ENCODE measurements at places on chromosomes 2 and 18.

GRCh38 chr2:15929861-15930260 lies 10.5 kb upstream of the MYCN start:
- no peak for DNase-seq

- DNase-seq, result no peak
Observed at GRCh38 chr2:210203147-210203546, 22.1 kb downstream of the ACADL start.

DNA sequence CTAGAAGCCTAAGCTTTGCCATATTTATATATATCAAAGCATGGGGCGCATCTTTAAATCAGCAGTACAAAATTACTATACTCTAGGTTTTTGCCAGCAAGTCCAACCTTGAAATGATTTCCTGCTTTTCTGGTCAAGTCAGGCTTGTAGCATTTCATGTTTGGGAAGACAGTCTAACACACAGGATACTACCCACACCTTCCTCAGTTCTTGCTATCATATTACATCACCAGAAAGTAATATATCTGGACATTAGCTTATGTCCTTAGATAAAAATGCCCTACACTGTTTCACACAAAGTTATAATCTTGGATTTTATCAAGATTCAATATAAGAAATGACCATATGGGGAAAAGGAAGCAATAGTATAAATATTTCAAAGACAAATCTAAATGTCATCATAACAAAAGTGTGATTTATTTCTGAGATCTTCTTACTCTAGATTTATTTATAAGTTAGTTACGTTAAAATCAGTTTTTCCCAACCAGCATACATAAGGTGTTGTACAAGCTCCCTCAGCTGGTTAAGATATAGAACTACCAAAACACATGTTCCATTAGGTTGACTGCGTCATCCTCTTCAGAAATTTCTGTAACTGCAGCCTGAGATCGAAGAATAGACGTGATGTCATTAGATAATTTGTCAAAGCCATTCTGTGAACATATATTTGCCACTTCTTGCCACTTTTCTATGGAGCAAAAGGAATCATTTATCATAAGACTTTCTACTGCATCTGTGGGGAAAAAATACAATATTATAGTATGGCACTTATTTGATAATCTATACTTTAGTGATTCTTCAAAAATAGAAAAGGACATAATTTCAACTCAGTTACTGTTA lies 56.6 kb downstream of the CLHC1 start:
- no peak for DNase-seq

- no peak for DNase-seq
Observed at GRCh38 chr2:37390777-37391176, 46.3 kb downstream of the QPCT start.

GRCh38 chr2:217551252-217551899 lies 451.4 kb downstream of the TNS1 start:
- DNase-seq, result no peak

DNA sequence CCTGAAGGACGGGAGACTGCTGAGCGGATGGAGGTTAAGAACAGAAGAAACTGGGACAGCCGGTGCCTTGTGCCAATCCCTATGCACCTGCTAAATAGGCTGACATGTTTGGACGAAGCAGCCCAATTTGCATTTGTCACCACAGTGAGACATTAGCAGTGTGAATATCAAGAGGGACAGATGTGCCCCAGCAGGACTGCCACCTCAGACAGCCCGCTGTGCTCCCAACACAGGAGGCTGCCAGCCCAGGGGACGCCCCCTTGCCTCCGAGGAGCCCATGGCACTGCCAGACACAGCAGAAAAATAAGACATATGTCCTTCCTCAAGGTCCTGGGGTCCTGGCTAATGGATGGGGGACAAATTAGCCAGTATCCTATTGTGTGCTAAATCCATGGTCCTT lies 306.7 kb upstream of the POU3F3 start:
- DNase-seq, result no peak

DNA sequence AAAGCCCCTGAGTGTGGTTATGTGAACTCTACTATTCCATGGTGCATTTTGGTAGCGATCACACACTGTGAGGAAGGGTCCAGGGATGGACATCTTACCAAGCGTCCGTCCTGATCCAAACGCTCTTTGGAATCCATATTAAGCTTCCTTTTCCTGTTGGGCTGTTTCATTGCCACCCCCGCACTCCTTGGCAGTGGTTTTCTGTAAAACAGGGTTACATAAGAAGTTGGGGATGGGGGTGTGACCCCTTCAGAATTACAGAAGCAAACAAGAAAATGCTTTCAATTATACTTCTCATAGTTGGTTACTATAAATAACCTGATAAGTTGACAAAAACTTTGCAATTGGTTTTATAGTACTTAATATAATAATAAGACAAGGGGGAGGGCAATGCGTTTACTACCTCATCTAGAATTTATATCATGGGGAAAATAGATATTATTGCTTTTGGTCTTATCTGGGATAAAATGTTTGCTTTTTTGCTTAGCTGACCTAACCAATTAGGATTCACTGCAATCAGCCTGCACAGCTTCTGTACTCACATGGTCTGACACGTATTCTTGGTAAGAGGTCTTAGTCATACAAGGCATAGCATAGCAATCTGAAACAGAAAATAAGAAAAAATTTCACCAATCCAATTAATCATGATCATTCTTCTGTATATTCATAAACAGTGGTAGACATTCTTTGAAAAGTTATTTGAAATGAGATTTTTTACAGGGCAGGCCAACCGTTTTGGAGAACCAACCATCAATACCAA lies 103.1 kb downstream of the L3MBTL4 start:
- no peak for DNase-seq

DNA sequence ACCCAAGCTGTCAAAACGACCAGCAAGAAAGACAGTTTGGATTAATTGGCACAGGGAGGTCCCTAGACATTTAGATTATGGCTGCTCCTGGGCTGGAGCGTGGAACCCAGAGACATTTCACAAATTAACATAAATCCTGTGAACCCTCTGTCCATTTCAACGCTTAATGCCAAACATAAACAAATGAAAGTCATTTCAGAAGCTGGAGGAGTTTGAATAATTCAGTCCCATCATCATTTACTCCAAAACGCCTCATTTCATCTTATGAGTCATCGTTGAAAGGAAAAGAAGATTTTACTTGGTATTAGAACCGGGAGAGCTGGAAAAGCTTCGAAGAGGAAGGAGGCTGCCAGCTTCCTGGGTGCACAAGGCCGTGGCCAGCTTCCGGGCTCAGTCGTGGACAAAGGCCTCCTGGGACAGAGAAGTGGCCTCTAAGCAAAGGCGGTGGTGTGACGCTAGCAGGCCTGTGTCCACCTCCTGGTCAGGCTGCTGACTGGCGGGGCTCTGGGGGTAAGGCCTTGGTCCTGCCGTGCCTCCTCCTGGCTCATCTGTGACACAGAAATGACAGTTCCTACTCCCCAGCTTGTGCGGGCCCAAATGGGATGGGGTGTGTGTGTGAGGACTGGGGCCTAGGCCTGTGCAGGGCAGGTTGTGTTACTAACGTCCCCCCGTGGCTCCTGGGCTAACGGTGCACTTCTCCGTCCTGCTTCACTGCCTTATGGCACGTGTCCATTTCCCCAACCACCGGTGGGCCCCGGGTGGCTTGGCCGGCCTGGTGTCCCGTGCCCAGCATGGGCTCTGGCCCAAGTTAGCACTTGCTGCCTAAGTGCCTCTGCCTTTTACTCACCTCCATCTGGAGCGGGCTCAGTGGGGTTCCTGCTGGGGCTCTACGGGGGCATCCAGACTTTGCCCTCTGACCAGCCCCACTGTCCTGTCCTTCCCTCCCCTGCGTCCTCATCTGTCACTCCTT lies 71.6 kb downstream of the RRM2 start:
- no peak for DNase-seq

- no peak for DNase-seq
Observed at GRCh38 chr2:240589850-240590525, 3.5 kb downstream of the CAPN10 start.

GRCh38 chr2:100957996-100958653 lies 44.0 kb upstream of the RPL31 start:
- DNase-seq, result no peak

DNA sequence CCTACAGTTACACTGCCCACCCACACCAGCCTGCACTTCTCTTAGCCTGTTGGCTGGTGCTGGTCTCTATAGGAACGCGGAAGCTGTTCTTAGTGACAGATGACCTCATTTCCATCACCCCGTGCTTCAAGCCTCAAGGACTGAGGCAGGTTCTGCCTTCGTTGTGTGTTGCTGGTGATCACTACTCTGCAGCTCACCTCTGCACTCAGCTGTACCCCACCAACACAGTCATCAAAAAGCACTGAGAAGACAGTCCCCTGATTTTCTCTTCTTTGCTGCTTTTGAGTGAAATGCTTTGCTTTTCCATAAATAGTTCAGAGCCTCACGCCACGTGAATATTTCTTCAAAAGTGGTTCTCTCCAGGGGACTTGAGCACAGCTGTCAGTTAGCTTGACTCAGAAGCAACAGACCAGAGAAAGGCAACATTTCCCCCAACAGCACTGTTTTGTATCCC lies 225.7 kb upstream of the CCDC150 start:
- DNase-seq, result no peak

- DNase-seq, result no peak
Observed at GRCh38 chr2:213187386-213187785, 36.0 kb upstream of the IKZF2 start.

GRCh38 chr2:241924909-241925250 lies 55.4 kb downstream of the RTP5 start:
- no peak for DNase-seq

DNA sequence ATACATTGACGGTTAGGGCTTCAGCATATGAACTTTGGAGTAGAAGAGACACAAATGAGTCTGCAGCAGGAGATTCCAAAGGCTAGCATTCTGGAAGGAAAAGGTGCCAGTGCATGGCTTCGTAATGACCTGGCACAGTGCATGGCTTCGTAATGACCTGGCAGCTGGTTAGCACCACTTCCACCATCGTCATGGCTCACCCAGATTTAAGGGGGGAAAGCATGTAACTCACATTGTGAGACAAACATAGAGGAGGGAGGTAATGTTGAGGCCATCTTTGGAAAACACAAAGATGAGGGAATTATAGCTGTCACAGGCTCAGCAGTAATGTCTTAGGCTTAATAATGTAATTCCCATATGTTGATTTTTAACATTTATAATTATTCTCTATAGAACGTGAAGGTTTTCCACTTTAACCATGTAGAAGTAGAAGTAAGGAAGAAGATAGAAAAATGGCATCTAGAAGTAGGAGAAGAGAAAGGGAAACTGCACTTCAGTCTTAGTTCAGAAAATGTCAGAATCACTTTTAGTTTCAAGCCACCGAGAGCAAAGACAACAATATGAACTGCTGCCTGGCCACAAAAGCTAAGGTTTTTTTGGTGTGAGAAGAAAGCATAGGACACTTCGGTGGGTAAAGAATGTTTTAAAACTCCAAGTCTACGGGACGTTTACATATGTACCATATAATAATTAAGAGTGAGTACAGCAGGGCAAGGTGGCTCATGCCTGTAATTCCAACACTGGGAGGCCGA lies 6.8 kb upstream of the STK25 start:
- DNase-seq, result no peak

GRCh38 chr2:163592954-163593622 lies 142.7 kb downstream of the FIGN start:
- no peak for DNase-seq

DNA sequence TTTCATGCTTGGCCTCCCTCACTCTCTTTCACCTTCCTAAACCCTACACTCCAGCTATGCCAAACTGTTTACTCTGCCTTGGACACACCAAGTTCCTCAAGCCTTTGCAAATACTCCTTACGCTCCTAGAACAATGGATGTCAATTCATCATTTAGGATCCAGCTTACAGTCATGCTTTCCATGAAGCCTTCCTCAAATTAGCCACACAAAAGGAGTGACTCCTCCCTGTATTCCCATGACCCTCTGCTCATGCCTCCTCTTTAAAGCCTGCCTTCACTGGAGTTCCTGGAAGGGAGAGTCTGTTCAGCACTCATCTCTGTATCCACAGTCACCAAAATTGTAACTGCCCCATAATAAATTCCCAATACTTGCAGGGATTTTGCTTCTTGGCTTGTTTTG lies 721 bp upstream of the EHD3 start:
- DNase-seq, result no peak

DNA sequence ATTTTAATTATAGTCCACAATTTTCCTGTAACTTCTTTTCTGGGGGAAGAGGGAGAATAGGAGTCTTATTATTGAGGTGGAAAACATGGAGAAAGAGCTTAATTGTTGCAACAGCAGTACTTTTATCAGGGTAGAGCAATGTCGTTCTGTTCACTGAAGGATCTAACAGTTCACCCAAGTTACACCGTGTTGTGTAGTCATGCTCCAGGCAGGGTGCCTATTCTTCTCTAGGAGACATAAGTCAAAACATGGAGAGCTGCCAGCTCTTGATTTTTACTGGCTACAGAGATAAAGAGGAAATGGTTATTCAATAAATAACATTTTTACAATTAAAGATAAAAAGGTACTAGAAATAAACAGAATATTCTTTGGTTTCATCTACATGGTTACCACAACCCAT lies 594.3 kb upstream of the NETO1 start:
- no peak for DNase-seq

DNA sequence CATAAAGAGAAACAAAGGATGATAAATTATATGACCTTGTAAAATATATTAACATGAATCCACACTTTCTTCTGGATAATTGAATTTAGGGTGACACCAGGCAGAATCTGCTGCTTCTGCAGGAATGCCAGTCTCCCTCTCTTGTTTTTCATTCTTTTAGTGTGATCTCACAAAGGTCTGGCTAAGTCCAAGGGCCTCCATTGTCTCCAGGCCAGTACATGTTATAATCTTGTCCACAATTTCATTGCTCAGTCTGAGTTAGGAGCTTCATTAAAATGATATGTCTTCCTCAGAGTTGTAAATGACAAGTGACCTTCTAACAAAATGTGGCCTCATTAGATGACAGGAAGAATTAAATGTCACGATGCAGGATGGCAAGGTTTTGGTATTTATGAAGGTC lies 110.2 kb downstream of the APOB start:
- DNase-seq, result no peak

- DNase-seq, result no peak
Observed at GRCh38 chr2:11389551-11390398, 45.3 kb upstream of the ROCK2 start.

DNA sequence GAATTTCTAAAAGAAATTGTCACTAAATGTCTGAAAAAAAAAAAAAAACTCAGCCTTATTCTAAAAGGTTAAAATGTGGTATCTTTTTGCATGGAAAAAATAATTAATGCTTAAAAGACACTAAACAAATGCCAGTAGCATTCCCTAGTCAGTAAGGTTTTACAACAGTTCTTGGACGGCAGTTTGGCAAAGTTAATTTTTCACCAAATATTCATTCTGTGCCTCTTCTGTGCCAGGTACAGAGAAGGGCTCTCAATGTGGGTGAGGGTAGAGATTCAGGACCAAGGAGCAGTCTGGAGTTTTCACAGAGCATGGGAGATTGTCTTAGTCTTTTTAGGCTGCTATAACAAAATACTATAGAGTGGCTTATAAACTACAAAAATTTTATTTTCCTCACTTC lies 6.0 kb upstream of the CCDC93 start:
- DNase-seq, result no peak

DNA sequence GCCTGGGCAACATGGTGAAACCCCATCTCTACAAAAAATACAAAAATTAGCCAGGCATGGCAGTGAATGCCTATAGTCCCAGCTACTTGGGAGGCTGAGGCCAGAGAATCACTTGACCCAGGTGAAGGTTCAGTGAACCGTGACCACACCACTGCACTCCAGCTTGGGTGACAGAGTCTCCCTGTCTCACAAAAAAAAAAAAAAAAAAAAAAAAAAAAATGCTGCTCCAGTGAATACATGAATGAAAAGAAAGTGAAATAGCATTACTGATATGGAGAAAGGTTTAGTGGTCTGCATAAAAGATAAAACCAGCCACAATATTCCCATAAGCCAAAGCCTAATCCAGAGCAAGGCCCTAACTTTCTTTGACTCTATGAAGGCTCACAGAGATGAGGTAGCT lies 44.5 kb downstream of the METTL8 start:
- DNase-seq, result no peak

GRCh38 chr2:129400826-129401225 lies 578.6 kb upstream of the RAB6C start:
- no peak for DNase-seq
